ENCODE measurements at places on chromosomes 12 and 14.

GRCh38 chr12:57435293-57435692 is 709 bp downstream of the INHBC start:
- no peak for DNase-seq

DNA sequence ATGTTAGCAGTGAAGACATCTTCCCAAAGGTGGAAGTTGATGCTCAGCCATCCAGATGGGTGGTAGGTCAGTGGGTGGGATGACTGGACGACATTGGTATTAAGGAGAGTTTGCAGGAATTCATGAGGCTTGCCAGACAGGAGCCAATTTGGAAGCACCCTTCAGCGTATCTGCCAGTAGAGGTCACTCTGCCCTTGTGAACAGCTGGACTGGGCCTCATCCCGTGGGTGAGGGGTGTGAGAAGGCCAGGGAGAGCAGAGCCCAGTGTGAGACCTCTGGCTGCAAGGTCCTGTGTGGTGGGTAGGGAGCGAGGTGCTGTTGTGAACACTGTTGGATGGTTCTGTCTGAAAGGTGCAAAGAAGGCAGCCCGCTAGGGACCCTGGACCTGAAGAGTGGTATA is 37.7 kb downstream of the SLC5A8 start:
- no peak for DNase-seq

- no peak for DNase-seq
Observed at GRCh38 chr12:28027947-28028724, 55.6 kb upstream of the PTHLH start.

DNA sequence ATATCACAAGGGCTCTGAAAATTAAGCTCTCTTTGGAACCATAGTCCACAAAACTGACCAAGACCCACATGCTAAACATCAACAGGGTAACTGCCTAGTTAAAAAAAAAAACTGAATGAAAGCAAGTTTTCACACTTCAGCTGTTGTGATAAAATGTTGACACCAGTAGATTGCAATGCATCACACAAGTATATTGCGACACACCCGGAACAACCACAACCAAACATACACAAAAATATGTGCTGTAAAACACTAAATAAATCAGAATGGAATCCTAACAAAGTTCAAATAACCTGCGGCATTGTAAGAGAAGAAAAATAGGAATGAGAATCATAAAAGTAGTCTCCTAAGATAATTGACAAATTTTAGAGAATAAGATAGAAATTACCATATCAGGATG is 710.3 kb downstream of the AACS start:
- DNase-seq = no peak

GRCh38 chr12:48816143-48816854 is 2.0 kb upstream of the CACNB3 start:
- no peak for DNase-seq

GRCh38 chr12:91555436-91556415 is 373.1 kb upstream of the DCN start:
- DNase-seq = no peak

- no peak for DNase-seq
Observed at GRCh38 chr12:30500532-30500931, 195.1 kb downstream of the IPO8 start.

DNA sequence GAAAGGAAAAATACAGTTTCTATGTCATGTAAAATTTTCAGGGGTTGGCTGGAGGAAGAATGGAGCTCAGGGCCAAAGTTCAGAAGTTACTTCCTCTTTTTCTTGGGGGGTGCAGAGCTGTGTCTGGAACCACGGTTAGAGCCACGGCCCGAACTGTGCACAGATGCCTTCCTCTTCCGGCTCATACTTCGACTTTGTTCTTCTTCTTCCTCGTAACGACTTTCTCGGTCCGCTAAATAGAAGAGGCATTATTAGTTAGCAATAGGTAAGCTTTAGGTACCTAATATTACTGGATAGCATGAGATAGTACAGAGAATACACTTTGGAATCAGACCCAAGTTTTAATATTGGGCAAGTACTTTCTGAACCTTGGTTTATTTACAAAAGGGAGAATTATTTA is 31.2 kb downstream of the SUPT16H start:
- DNase-seq = no peak

DNA sequence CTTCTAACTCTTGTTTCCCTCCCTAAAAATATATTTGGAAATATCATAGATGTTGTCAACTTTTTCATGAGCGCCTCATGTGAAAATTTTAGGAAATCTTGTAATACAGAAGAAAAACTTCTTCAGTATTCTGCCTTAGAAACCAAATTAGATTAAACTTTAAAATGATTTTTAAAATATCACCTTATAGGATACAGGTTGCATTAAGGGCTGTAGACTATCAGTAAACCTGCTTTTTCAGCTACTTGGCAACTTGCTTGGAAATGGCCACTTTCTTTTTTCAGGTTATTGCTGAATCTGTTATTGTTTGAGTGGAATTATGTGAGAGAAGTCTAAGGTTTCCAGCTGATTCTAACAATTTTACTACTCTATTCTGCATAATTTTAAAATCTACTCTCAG is 9.1 kb downstream of the EID3 start:
- no peak for DNase-seq

DNA sequence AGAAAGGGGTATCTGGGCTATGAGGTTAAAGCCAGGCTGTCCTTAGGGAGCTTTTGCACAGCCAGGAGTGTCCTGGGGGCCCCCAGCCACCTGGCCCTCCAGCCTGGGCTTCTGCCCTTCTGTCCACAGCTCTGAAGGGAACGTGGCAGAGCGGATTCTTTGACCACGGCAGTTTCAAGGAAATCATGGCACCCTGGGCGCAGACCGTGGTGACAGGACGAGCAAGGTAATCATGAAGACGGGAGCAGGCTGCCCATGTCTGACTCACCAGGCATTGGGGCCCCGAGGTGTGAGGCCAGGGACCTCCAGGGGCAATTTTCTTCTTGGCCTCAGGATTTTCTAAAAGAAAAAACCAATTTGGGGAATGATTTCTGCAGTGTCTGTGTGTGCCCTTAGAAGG is 53.1 kb downstream of the FOXN4 start:
- DNase-seq = no peak

DNA sequence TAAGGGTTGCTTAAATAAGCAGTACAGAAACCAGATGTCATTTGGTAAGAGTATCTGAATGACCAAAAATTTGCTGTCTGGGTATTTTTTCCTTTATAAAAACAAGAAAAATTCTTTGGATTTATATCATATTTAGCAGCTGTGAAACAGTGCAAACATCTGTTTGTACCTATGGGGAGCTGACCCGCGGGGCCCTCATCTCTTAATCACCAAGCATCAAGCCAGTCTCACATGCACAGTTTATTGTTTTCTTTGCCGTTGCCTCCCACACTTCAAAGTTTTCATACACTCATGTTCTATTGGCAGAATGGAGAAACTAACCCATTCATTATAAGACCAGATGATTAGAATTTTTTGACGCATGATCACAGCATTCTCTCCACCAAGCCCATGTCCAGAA is 142.2 kb downstream of the BMP4 start:
- no peak for DNase-seq

DNA sequence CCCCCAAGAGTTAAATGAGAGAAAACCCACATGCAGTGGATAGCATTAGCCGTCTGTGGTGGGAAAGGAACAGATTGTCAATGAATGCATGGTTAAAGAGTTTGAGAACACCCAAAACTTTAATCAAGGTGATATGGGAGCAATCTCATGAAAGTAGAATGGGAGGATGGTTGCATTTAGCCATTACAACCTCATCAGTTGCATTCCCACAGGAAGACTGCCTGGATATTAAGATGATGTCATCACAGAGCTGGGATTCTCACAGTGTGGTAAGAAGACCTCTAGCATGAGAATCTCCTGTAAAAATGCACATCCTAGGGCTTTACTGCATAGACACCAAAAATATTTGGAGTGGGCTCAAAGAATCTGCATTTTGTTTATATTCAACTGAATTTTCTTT is 284.9 kb downstream of the RGS6 start:
- DNase-seq = no peak

DNA sequence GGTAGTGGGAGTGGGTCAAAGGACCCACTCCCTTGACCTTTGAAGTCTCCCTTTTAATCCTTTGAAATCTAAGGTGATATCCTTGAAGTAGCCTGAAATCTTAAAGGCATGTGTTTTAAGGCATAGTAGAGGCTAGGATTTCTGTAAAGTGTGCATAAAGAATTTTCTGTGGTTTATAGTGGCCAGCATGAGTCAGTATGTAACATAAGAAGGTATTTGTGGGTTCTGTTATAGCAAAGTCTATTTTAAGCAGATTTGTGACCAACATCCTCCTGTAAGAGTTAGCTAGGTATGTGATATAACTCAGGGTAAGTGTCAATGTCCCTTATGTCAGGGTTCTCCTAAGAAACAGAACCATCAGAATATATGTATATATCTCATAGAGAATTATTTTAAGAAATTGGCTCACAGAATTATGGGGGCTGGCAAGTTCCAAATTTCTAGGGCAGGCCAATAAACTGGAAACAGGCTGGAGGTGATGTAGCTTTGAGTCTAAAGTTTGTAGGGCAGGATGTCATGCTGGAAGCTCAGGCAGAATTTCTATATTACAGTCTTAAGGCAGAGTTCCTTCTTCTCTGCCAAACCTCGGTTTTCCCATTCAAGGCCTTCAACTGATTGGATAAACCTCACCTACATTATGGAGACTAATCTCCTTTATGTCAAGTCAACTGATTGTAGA is 18.7 kb upstream of the EPYC start:
- no peak for DNase-seq

GRCh38 chr12:130552483-130552996 is 163.6 kb downstream of the RIMBP2 start:
- DNase-seq = no peak

DNA sequence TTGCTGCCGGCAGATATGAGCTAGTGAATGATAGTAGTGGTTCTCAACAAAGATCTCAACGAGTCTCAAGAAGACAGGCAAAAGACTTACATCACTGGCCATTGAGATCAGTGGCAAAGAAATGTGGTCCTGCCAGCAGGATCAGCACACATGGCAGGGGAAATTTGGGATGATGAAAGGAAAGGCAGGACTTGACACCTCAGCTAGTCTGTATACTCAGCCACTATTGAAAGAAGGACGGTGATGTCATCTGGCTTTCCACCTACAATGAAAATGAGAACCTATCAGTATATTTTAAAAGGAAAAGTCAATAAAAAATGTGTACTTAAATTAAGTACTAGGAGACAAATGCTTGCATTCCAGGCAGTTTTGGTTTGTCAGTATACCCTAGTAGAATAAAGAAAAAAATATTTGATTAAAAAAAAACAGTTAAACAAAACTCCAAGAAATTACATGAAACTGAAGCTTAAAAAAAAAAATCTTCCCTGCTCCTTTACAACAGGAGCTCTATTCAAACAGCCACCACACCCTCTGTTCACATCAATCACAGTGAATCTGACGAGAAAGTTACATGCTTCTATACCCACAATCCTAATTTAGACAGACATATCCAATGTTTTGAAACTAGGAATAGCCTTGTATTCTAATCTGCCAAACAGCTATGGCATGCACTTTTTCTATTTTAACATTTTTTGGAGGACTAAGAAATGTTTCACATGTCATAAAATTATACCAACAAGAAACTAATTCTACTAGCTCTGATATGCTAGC is 34.9 kb downstream of the RAD9B start:
- no peak for DNase-seq

GRCh38 chr14:105088812-105089745 is 23.8 kb upstream of the GPR132 start:
- no peak for DNase-seq

DNA sequence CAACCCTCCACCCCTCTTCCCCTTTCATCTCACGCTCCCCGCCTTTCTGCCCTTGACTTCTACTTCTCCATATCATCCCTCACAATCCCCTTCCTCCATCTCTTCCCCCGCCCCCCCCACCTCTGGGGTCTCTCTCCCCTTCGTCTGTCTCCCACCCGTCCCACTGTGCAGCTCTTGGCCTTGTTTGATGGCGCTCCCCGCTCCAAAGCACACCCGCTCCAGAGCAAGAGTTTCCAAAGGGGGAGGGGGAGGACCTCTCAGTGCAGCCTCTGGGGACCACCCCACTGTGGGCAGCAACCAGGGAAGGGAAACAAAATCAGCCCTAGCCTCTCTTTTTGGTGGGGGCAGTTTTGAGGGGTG is 774 bp downstream of the CHGA start:
- no peak for DNase-seq

- no peak for DNase-seq
Observed at GRCh38 chr12:23813206-23813605, 136.3 kb downstream of the SOX5 start.
